ENCODE measurements at places on chromosomes 7 and 10. TPM values are rescaled to one million over a fixed set of nuclear protein-coding genes. Genes with fewer than 3 reads are reported as not detected.

DNA sequence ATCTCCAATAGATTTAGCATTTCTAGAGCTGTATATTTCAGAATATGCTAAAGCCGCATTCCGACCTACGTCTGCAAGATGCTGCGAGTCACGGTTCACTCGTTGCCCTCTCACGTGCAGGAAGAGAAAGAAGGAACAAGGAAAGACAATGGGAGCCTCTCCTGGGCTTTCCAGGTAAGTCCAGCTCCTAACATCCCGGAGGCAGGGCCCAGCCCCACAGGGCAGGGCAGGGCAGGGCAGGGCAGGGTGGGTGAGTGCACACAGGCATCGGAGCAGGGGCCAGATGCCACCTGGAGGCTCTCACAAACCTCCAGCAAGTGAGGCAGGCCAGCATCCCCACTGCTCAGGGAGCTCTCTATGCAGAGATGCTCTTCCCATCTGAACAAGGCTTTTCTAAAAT, 50.8 kb downstream of the VOPP1 start:
- no peak for DNase-seq

DNA sequence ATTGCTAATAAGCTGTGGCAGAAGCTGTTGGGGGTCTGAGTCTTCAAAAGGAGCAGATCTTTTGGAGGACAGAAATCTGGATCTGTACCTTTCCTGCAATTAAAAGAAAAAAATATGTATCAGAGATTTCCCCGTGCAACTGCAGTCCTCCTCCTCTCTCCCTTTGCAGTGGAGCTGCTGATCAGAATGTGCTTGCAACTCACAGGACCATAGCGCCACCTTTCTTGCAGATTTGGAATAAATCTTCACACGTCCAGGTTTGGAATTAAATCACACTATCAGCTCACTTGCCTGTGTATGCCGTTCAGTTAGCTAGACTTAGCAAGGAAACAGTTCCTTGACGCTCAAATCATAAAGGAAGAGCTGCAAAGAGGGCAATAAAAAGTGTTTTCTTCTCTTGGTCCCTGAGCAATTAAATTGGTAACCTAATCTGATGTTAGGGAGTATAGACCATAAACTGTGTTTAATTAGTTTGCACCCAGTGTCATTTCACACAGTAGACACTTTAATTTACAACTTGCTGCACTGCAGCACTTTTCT, 77.4 kb downstream of the PON1 start:
- peak; percentile 10 for DNase-seq

DNA sequence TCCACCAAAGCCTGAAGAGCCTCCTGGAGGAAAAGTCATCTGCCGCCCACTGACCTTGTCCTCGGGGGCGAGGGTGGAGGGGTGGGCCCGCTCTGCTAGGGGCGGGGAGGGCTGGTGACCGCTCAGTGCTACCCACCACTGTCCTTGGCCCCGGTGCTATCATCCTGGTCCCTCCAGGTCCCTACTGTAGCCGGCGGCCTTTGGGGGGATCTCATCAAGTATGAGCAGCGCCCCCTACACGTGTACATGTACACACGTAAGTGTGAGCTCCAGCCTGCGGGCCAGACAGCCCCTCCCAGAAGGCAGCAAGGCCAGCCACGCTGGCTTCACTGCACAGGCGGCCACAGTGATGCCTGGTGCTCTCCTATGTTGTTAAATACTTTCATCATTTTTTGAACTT, 19.6 kb downstream of the TTYH3 start:
- no peak for DNase-seq

DNA sequence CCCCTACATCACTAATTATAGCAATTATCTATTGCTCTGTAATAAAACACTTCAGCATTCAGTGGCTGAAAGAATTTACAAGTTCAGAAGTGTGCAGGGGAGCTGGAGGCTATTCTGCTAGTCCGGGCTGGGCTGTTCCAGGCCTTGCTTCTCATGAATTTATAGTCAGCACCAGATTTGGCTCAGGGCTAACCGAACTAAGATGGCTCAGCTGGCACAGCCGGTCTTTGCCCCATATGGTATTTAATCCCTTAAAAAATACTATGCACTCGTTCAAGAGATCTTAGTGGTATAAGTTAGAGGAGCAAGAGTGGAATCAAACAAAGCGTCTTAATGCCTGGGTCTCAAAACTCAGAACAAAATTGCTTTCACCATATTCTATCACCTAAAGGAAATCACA, 932.9 kb downstream of the XPNPEP1 start:
- no peak for DNase-seq

GRCh38 chr7:28135315-28135714, 45.3 kb downstream of the JAZF1 start:
- DNase-seq: no peak

DNA sequence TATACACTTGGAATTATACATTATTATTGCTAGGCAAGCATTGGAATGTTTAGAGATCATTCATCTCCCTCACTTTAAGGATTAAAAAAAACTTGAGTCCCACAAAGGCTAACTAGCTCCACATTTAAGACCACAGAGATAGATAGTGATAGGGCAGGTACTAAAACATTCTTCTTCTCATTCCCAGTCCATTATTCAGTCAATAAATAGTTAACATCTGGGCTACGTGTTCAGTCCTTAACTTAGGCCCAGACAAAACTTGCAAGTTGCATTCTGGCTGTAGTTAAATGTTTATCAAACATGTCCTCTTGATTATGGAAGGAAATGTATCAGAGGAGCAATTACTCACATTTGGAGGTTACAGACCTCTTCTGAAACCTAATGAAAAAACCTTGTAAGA, 2.4 kb downstream of the GNG11 start:
- DNase-seq: no peak

DNA sequence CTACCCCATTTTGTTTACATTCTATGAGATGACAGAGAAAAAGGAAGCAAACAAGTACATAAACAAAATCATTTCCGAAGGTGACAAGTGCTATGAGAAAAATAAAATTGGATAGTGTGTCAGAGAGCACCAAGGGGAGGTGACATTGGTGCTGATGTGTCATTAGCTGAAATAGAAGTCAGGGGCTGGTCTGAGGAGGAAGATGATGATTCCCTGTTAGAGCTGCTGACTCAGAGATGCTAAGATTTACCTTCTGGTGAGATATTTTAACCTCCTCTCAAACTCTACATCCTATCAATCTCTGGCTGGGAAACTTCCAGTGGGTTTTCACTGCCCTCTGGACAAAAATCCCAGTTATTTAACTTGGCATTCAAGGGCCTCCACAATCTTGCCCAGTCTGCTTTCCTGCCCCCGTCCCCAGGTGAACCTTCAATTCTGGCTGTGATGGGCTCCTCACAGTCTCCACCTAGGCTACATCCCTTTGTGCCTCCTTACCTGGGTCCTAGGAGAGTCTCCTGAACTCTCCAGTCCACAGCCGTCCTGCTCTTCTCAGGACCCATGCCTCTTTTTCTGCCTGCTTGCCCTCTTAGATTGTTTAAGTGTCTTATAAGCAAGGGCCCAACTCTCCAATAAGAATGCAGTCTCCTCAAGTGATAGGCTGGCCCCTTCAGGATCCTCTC, 26.6 kb downstream of the DUSP5 start:
- no peak for DNase-seq

- DNase-seq: no peak
Measured at GRCh38 chr7:140212100-140212881, 35.5 kb upstream of the KDM7A start.

DNA sequence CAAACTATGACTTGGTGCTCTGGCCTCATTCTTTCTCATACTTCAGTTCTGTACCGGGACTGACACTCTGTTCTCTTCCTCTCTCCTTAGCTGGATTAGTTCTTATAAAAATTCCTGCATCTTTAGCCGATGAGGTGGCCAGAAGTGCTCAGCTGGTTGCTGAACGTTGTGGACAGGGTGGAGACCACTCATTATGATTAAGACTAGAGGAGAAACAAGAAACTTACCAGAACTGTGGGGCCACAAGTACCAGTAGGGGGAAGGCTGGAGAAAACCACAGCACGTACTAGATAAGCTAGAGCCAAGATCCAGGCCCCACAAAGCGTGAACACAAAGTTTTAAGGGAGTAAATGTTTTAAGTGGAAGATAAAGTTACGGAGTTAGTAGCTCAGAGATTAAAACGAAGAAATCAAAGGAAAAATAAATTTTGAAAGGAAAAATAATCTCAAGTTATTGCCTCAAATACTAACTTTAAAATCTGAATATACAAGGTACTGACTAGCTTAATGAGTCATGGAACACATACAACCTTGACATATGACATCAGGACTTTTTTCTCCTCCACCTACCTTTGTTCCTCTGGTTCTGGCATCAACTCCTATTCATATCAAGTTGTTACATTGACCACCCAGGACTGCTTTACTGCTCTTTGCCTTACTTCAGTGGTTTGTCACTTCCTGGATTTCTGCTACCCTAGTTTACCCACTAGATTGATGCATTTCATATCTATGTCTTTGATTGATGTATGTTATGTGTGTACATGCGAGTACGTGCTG, 469.0 kb downstream of the TFEC start:
- DNase-seq: no peak

GRCh38 chr10:24603333-24603732, 120.4 kb downstream of the ARHGAP21 start:
- no peak for DNase-seq

NXPH1 gene
- total RNA-seq: not detected

ZFAND2A gene
- 23.6 TPM for total RNA-seq

SP8 gene
- total RNA-seq: not detected

MYOZ1 gene
- total RNA-seq: not detected

SCIN gene
- 0.47 TPM for total RNA-seq

ABCF2 gene
- total RNA-seq: 85.2 TPM

CUBN gene
- 0.30 TPM for total RNA-seq

TMEM176A gene
- not detected for total RNA-seq
